ENCODE measurements at places on chromosomes 6 and 20.

DNA sequence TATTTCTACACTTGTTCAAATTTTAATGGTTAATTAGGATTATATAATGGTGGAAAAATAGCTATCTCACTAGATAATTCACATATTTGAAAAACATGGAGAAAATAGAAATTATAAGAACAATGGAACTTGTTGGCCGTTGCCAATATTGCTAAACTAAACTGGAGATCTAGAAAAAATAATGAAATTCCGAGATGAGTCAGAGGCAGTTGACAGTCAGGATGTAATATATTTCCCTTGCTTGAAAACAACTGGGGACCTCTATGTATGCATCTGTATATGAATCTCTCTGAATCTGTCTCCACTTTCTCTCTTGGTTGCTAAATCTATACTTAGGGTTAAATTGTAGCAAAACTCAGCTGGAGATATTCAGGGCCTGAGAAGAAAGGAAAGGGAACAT, 1108.2 kb upstream of the GJE1 start:
- no peak for DNase-seq

DNA sequence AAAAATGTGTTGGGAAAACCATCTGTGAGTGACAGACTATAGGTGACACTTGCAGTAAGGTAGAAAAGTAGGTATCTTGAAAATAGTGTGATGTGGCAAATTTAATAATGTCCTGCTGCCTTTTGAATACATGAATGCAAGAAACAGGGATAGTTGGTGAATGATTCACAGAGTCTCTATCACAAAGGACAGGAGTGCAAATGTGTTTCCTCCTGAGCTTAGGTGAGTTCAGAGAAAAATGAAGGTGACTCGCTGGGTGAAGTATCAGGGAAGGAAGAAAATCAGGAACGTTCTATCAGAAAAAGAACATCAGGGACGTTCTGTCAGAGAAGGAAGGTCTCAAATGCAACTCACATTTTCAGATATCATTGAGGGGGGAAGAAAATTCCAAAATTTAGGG, 557.8 kb upstream of the SLC35B3 start:
- DNase-seq, result no peak

- no peak for DNase-seq
Measured at GRCh38 chr6:11164717-11165646, 53.5 kb upstream of the ERVFRD-1 start.

DNA sequence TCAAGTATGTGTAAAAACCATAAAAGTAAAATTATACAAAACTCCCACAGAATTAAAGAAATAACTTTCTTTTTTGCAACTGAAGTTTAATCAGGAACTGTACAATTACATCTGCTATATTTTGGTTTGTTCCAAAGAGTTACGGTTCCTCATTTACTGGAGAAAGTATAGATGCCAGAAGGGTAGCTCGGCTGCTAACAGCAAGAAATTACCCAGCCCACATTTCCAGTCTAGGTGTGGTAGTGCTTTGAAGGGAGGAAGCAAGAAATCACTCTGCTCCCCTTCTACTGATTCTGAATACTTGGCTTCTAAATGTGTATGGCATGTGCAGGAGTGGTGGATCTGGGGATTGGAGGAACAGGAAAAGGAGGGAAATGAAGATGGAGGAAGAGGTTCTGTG, 441.3 kb downstream of the CDC5L start:
- no peak for DNase-seq

DNA sequence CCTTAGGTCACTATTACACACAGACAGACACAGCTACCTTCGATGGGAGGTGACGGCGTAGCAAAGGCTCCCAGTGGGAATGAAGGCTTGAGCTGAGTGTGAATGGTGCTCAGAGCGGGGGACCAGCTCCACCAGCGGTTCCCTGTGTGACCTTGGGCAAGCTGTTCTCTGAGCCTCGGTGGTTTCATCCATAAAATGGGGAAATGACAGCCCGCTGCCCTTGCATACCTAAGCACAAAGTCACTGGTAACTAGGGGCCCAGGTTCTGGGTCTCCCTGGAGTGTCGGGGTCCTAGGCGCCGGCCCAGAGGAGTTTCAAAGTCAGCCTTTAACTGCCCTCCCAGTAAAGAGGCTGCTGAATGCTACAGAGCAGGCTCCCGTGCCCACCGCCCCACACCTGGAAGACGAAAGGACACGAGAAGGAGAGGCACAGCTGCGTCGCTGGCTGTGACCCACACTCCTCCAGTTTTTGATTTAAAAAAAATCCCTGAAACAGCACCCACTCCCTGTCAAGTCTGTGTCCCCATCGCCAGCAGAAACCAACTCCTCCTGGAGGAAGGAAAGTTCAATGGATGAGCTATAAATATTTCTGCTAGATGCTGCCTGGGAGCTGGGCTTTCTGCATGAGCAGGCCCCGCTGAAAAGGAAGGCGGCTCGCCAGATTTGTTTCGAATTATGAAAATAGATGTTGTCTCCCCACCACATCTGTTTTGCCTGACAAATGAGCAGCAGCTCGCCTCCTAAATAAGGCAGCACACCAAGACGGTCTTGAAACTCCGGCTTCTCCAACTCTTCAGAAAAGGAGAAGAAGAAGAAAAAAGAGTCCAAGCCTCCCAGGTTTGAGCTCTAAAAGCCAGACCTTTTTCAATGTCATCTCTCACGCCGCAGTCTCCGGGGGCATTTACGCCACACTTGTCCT, 27.4 kb downstream of the PMEPA1 start:
- no peak for DNase-seq

DNA sequence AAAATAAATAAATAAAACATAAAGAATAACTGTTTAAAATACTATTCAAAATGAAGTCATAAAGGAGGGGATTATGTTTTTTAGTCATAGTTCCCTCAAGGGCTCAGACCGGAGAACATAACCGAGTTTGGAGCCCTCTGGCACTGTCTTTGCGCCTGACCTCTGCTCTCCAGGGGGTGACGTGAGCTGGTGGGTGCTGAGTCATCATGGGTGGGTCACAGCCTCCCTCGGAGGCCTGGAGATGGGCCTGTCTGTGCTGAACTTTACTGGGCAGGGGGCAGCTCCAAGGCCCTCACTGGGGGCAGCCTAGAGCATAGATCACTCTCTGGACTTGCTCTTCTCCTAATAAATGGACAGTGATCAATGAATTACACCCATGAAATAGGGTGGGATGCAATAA, 3.1 kb upstream of the MAVS start:
- DNase-seq, result no peak

DNA sequence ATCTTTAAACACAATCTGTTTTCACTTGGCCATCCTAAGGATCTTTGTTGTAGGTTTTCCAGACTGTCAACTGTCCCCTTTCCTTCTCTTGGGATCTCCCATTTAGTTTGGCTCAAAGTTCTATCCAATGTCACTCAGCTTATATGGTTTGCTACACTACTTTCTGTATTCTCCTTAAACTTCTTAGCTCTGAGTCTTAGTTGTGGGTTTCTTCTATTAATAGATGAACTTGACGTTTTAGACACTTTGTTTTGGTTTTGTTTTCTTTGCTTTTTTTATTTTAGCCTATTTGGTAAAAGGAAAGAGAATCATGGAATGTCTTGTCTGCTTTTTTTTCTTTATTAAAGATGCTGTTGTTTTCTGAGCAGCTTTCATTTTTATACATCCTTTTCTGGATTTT, 11.4 kb downstream of the RMND1 start:
- DNase-seq, result no peak

DNA sequence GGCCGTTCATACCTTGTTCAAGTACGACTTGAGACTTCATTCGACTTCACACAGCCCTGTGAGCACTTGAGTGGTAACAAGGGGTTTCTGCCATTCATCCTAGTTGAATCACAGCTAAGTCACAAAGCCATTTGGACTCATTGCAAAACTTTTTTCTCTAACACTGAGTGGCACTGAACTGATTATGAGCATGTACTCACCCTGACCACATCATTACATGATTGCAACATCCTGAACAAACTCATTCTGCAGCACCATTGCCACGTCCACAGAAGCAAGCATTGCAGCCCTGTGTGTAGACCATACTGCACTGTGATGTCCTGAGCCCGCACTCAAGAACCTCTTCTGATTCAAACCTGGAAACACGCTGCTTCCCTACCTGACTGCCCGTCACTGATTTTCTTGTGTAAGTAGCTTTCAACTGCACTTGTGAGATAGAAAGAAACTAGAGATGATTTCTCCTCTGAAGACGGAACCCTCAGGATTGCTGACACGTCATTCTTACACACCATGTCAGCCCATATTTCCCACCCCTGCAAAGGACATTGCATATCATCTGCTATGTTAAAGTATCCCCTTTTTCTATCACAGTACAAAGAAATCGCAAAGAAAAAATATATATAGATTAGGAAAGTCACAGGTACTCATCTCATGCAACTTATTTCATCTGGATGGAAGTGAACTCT, 81.6 kb downstream of the C6orf118 start:
- DNase-seq, result no peak

DNA sequence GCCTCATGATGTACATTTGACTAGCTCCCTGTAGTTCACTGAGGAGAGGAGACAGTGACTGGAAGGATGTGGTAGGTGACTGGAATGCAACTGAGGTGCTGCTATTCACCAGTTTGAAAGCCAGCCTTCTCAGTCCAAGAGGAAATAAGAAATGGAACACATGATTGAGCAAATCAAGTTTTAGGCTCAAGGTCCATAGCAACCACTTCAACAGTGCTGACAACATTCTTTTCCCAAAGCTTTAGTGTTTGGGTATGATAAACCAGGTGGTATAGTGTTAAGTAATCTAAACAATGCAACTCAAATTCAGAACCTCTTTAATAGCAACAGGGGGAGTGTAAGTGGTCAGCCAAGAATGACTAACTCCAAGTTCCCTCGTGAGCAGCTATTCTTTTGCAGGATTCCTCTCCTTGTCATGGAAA, 9.2 kb downstream of the ZHX3 start:
- no peak for DNase-seq

DNA sequence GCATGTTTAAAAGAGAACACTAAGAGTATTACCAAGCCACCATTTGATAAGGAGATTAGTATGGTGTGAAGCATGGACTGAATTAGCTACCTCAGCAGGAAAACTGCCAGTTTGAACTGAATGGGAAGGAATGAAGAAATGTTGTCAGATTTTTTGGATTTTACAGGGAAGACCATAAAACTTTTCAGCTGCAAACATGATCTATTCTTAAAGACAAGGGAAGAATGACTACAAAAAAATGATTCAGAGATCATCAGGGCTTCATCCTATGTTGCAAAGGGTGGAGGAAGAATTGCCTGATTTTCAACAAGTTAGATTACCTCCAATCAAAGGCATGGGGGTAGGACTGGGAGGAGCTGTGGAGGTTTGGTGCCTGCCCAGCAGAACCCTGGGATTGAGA, 49.3 kb upstream of the MTRF1L start:
- DNase-seq, result no peak

GRCh38 chr6:147149092-147149491, 55.1 kb upstream of the STXBP5 start:
- no peak for DNase-seq

GRCh38 chr20:24459733-24460132, 9.7 kb upstream of the SYNDIG1 start:
- DNase-seq, result no peak

DNA sequence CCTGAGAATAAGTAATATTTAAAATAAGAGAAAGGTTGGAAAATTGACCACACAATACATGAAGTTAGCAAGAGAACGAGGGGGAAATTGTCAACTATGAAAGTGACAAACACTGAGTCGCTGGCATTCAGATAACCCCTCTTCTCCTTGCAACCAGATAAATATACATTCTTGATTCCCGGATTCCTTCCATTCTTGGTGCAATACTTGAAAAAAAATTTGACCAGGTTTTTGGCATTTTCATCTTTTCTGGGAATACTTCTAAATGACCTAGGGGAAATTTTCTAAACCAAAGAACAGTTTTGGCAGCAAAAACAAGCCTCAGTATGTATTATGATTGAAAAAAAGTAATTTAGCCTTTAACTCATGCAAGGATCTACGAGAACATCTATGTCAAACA, 164.0 kb downstream of the PDE7B start:
- no peak for DNase-seq

DNA sequence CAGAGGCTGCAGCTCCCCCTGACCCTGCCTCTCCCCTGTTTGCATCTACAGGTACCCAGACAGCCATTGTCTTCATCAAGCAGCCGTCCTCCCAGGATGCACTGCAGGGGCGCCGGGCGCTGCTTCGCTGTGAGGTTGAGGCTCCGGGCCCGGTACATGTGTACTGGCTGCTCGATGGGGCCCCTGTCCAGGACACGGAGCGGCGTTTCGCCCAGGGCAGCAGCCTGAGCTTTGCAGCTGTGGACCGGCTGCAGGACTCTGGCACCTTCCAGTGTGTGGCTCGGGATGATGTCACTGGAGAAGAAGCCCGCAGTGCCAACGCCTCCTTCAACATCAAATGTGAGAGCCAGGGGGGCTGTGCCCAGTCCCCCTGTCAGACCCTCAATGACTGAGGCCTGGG, 42.1 kb upstream of the SRF start:
- no peak for DNase-seq

Data from LNCaP clone FGC (cell line).